ENCODE measurements at places on chromosomes 11 and 22.
A peak's percentile ranks its signal among the peaks of the same experiment; 100 is the strongest.

DNA sequence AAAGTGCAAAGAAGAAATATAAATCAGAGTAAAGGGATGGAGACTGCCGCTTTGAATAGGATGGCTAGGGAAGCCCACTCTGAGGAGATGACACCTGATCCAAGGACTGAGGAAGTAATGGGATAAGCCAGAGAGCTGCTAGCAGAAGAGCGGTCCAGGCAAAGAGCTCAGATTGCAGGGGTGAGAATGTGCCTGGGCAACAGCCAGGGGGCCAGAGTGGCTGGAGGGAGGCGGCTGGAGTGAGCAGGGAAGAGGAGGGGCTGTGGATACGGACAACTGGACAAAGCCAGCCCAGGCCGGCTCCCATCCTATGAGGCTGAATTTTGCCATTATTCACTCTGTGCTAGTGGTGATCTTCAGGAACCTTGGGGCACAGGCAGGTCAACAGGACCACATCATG, 360.3 kb upstream of the SYN3 start:
- DNase-seq = no peak

GRCh38 chr22:44815099-44816070, 63.0 kb downstream of the ARHGAP8 start:
- no peak for DNase-seq

DNA sequence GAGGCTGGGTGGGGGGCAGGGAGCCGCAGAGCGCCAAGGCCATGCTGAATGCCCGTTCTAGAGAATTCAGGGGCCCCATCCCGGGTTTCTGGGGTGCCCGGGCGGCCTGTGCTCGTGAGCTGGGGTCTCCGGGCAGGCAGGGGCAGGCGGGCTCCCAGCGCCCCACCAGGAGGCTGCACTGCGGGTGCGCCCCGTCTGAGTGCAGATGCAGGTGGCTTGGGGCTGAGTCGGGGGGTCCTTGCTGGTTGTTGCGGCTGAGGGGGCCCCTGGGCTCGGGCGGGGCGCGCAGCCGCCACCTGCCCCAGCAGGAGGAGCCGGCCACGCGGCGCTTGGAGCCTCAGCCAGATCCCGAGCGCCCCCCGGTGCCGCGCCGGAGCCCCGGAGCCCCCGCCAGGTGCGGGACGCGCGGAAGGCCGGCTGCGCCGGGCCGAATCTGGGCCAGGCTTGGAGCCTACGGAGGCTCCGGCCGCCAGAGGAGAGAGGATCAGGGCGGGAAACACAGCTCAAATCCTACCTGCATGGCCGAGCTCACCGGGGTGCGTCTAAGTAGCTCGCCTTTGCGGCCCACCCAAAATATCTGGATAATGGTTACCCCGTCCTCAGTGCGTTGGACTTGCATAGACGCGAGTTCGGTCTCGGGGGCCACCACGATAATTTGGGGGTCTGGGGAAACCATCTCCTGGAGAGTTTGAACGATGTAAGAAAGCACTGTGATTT, 590 bp upstream of the IGF2 start:
- peak; percentile 77 for DNase-seq

- peak; percentile 68 for DNase-seq
Measured at GRCh38 chr11:85694385-85694980, 8.5 kb upstream of the CCDC89 start.

DNA sequence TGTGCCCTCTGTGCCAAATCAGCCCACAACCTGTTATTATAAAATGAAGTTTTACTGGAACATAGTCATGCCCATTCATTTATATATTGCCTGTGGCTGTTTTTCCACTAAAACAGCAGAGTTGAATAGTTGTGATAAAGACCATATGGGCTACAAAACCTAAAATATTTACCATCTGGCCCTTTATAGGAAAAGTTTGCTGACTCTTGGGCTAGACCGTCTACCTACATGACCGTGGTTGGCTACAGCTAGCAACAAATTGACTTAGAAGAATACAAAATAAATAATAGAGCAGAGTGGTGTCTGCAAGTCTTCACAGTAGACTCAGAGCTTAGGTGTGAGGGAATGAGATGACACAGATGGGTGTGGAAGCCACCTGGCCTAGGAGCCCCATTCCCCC, 11.2 kb upstream of the IL18BP start:
- DNase-seq = no peak
